ENCODE measurements at places on chromosomes 1 and 21.

- DNase-seq: no peak
These were observed 2.6 kb upstream of the TENT5B start for GRCh38 chr1:27015260-27015659.

- no peak for DNase-seq
These were observed 100.9 kb downstream of the PLPPR5 start for GRCh38 chr1:98903726-98904125.

- no peak for DNase-seq
These were observed 39.1 kb downstream of the PCSK9 start for GRCh38 chr1:55078470-55078869.

DNA sequence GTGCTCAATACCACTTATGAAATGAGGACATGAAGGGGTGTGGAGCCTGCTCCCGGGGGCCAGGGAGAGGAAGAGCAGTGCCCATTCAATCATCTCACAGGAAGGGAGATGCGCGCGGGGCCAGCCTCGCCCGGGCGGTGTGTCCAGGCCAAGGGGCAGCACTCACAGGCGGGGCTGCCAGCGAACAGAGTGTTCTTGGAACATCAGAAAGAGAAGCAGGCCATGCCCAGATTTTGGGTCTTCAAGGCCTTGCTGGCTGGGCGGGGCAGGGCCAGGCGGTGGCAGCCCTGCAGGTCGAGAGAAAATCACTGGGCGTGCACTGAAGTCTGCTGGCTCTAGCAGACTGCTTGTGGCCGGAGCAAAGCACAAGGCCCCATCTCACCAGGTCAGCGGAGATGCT, 168.6 kb downstream of the PRDM16 start:
- DNase-seq: no peak

DNA sequence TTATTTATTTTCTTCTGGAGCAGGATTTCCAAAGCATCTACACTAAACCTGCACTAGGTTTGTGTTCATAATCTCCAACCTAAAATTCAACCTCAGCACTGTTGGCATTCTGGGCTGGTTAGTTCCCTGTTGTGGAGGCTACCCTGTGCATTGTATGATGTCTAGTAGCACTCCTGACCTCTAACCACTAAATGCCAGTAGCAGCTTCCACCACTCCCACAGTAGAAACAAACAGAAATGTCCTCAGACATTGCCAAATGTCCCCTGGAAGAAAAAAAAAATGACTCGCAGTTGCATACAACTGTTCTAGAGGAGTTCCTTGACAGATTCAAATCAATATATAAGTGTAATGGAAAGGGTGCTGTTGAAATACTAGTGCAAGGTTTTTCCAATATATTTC, 18.9 kb downstream of the GRIK1 start:
- no peak for DNase-seq

- DNase-seq: no peak
These were observed 591 bp upstream of the KDM1A start for GRCh38 chr1:23018661-23019093.
